Stimulated activated CD4-positive, alpha-beta T cell treated with anti-CD3 and anti-CD28 coated beads, TNF-alpha, amount 100 ng/mL, for 48 hours (primary cell): ENCODE measurements at places on chromosomes 6 and 20.
A peak's percentile ranks its signal among the peaks of the same experiment; 100 is the strongest.

GRCh38 chr20:22905658-22906057, 129.5 kb upstream of the SSTR4 start:
- no peak for DNase-seq

- DNase-seq, result no peak
Observed at GRCh38 chr6:15829156-15829555, 166.3 kb upstream of the DTNBP1 start.

DNA sequence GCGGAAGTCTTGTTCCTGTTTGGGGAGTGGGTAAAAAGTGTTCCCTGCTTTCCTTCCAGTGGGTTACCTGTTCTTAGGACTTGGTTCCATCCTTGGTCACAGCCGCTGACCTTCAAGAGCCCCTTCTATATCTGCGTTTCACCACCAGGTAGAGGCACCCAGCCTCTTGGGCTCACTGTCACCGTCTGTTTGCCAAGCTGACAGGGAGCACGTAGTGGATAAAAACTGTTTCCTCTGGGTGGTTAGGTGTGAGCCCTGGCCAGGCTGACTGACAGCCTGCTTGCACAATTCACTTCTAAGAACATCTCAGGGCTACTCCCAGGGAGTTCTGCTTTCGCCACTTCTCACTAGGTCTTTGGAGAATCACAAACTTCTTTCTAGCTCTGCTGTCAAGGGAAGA, 1.8 kb upstream of the JPH2 start:
- DNase-seq, result no peak

DNA sequence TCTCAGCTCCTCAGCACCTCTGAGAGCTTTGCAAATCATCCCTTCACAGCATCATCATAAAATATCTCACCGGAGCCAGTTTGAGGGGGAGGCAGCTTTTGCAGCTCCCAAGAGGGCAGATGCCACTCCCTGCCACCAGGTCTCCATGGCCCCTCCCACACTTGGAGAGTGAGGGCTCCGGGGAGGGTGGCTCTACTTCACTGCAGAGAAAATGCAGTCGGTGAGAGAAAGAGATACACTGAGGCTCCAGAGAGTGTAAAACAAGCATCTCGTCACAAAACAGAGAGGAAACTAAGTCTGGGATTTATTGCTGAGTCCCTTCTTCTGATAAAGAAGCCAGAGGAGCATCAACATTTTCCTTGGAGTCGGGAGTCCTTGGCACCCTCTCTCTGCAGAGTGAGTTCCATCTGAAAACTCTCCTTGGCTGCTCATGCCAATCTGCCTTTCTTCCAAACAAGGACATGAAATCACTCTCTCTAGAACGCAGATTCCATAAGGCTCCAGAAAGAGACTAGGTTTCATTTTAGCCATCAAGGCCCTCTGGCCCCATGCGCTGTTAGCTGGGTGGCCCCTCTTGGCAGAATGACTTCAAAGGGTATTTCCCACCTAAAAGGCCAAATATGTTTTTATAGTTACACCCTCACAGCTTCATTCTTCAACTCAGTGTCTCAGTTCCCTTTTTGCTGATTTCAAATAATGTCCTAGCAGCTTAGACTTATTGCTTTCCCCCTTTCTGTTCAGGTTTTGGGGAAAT, 70.6 kb upstream of the F13A1 start:
- DNase-seq, result no peak

DNA sequence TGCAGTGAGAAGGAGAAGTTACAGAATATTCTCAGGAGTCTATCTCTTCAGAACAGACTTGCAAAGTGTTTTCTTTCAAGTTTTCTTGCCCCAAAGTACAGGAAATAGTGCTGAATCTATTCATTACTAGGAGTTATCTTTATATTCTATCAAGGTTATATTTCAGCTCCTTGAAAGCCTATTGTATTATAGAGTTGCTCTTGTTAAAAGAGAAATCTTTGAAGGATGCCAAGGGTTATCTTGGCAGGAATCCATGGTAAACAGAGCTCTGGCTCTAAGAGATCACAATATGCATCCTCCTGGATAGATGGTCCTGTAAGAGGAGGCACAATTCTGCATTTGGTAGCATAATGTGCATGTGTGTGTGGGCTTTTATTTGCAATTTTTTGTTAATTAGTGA, 21.2 kb upstream of the SNRPB2 start:
- no peak for DNase-seq

DNA sequence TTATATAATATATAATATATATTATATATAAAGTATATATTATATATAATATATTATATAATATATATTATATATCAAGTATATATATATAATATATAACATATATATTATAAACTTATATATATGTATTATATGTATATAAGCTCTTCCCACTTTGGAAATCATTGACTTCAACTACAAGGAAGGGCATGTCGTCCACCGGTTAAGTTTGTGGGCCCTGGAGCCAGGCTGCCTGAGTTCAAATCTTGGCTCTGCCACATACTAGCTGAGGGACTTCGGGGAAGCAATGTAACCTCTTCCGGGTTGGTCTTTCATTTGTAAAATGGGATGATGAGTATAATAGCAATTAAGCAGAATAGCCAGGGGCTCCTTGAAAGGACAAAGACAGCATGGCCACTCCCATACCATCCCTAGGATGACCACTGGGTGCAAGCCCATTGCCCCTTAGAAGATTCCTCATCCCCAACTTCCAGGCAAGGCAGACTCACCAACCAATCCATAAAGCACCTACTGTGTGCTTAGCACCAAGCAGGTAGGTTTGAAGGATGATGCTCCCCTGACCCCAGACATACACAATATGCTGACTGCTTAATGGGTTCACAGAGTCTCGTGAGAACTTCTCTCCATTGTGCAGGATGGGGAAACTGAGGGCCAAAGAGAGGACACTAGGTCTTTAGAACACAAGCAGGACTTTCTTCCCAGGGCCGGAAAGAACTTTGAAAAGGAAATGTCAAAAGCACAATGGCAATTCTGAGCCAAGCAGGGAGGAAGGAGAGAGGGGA, 163.2 kb downstream of the MRPL14 start:
- DNase-seq, result no peak

GRCh38 chr6:5638666-5639065, 368.1 kb downstream of the NRN1 start:
- no peak for DNase-seq

GRCh38 chr6:125904871-125905270, 51.7 kb upstream of the HINT3 start:
- DNase-seq, result peak; percentile 55

- DNase-seq, result no peak
Observed at GRCh38 chr20:56706867-56707360, 77.8 kb downstream of the TFAP2C start.

DNA sequence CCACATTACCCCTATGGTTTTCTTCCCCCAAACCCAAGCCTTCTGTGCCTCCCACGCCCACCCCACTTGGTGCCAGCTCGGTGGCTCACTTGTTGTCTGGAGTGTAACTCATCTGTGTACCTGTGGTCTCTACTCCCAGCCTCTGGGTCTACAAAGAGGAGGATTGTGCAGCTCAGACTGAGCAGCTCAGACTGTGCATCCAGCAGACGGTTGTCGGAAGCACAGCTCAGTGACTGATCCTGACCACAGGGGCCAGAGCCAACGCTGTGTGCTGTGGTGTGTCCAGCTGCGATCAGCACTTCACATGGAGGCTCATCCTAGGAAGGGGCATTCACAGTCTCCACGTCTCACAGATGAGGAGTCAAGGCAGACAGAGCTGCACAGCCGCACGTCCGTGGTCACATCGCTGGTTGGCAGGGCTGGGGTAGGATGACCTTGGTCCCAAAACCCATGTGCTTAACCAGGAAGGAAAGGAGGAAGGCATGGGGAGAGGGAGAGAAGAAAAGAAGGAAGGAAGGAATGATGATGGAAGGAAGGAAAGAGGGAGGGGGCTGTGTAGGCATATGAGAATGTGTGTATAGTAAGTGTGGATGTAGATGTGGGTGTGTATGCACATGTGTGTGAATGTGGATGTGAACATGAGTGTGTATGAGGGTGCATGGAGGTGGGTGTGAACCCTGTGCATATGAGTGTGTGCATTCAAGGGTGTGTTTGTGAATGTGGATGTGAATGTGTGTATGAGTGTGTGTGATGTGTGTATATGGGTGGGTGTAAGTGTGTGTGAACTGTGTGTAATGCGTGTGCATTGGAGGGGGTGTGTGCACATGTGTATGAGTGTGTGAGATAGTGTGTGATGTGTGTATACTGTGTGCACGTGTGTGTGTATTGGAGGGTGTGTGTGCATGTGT, 28.2 kb upstream of the STX16 start:
- no peak for DNase-seq

DNA sequence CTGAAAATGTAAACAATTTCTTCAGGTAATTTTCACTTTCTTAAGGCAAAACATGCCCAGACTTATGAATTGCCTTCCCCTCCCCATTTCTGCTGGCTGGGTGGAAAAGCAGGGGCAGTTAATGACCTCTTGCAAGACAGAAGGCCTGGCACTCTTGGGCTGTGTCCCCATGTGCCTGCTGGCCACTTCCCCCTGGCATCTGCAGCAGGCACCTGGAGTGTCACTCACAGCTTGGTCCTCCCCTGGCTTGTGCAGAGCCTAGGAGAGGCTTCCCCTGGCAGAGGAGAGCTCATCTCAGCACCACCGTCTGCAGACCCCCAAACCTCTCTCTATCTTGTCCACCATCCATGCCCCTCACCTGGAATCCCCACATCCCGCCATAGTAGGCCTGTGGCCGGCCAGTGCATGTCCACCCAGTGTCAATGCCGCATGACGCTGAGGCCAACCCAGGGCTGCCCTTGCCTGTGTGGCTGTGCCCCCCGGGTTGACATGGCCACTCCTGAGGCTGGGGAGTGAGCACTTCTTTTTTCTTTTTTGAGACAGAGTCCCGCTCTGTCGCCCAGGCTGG, 83.5 kb upstream of the SLC22A23 start:
- DNase-seq, result no peak

DNA sequence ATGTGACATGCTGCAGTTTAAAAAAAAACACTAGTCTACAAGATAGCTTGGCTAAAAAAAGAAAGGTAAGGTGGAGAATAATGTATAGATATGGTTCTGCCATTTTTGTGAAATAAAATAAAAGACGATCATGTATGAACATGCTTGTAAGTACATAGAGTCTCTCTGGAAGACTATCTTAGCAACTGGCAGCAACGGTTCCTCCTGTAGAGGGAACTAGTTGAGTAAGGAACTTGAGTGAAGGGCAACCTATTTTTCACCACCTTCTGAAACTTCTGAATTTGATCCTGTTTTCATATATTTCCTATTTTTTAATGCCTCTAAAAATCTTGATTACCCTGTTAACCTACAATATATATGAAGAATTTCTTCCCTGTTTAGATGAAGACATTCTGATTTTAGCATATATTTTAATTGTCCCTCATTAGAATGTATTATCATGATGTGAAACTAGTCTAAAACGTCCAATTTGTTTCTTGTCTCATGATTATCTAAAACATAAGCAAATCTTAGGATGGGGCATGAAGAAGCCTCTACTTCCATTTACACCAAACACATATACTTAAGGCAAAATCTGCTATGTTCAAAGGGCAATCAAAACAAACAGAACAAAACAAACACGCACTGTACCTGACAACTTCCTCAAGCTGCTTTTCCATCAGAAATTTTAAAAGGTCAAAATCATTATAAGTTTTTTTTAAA, 202.5 kb downstream of the ISM1 start:
- no peak for DNase-seq

- no peak for DNase-seq
Observed at GRCh38 chr6:45643126-45643525, 265.4 kb upstream of the SUPT3H start.

DNA sequence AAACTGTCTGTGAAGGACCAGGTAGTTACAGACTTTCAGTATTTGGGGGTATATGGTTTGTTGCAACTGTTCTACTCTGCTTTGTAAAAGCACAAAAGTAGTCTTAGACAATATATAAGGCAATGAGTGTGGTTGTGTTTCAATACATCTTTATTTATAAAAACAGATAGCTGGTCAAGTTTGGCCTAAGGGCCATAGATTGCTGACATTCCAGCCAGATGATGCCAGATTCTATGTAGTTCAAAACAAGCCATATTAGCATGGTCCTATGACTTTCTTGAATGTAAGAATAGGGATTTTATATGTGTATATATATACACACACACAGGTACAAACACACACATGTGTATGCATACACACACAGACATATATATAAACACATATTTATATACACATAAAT, 201.8 kb downstream of the GRIK2 start:
- DNase-seq, result no peak

- no peak for DNase-seq
Observed at GRCh38 chr6:52328729-52329128, 33.2 kb upstream of the PAQR8 start.

DNA sequence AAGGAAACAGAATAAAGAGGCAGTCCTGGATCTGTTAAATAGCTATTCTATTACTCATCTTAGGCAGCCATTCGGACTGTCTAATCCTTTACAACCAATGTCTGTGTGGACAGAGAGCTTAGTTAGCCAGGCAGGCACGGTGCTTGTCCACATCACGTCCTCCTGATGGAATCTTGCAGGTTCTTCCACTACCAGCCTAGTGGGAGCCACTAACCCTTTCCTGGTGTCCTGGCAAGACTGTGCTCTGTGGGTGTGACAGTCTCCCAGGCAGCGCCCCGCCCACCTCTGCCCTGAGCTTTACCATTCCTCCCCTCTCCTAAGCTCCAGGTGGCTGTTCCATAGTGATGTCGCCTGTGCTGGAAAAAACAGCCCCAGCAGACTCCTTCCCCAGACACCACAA, 78.3 kb upstream of the CLDN20 start:
- no peak for DNase-seq

GRCh38 chr20:3890398-3890751, 1.2 kb downstream of the PANK2 start:
- no peak for DNase-seq

DNA sequence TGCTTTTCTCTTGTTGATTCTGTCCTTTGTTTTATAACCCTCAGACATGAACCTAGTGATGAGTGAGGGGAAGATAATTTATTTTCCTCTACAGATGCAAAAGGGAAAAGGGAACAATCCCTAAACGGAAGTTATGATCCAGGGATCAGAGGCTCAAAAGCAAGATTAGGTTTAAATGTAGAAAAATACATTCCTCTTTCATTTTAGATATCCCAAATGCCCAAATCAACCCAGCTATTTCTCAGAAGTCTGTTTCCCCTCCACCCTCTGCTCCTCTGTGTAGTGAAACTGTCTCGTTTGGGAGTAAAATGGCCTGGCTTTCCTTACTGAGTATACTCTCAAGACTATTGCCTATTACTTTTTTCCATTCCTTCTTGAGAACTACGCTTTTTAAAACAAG, 97.1 kb downstream of the PRL start:
- no peak for DNase-seq

DNA sequence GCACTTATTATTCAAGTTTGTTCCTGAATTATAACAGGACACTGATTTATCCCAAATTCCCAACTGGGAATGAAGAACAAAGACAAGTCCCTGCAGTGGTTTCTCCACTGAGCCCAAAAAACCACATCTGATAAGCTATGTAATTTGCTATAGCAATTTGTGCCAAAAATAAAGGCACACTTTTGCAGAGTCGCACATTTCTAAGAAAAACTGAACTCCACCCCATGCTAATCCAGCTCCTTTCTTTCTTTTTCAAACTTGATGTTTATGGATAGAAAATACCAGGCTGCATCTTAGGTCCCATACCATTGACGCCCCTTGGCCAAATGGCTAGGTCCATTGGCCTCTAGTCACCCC, 170.2 kb upstream of the CITED2 start:
- DNase-seq, result no peak
